ENCODE measurements at places on chromosomes 1 and 21. TPM values are rescaled to one million over a fixed set of nuclear protein-coding genes. Genes with fewer than 3 reads are reported as not detected.

KRTAP13-2 gene
- not detected for total RNA-seq

ZFP69B gene
- 4.5 TPM for total RNA-seq

RPE65 gene
- 0.32 TPM for total RNA-seq

TEX38 gene
- not detected for total RNA-seq

DNASE2B gene
- not detected for total RNA-seq

OR2T35 gene
- total RNA-seq = not detected

WLS gene
- 217 TPM for total RNA-seq

MROH9 gene
- not detected for total RNA-seq

ADAM30 gene
- total RNA-seq = 0.16 TPM

AK4 gene
- 24.8 TPM for total RNA-seq

ZNF648 gene
- total RNA-seq = not detected

FAM110D gene
- not detected for total RNA-seq

CELA3A gene
- total RNA-seq = 0.56 TPM

CFAP126 gene
- total RNA-seq = not detected

ABCA4 gene
- 0.52 TPM for total RNA-seq

PPIE gene
- total RNA-seq = 51.8 TPM

ACTL8 gene
- total RNA-seq = 0.08 TPM

FALEC gene
- total RNA-seq = not detected

CBR3 gene
- total RNA-seq = 19.4 TPM

CFHR3 gene
- not detected for total RNA-seq

FNBP1L gene
- total RNA-seq = 14.0 TPM

SAMSN1 gene
- total RNA-seq = 1.0 TPM

PLPPR4 gene
- total RNA-seq = 0.13 TPM

RHCE gene
- 1.3 TPM for total RNA-seq

UQCRHL gene
- 3.1 TPM for total RNA-seq

INAVA gene
- total RNA-seq = 3.0 TPM

RNU1-4 gene
- total RNA-seq = under 0.01 TPM

TMEM183A gene
- 71.4 TPM for total RNA-seq

UTP25 gene
- total RNA-seq = 5.7 TPM

CD55 gene
- total RNA-seq = 36.3 TPM

C4BPB gene
- not detected for total RNA-seq
